Right cardiac atrium (tissue), 5 donors: ENCODE measurements at places on chromosomes 12 and 14. TPM values are rescaled to one million over a fixed set of nuclear protein-coding genes. Genes with fewer than 3 reads are reported as not detected.

The KRT85 gene
- total RNA-seq = not detected

DNA sequence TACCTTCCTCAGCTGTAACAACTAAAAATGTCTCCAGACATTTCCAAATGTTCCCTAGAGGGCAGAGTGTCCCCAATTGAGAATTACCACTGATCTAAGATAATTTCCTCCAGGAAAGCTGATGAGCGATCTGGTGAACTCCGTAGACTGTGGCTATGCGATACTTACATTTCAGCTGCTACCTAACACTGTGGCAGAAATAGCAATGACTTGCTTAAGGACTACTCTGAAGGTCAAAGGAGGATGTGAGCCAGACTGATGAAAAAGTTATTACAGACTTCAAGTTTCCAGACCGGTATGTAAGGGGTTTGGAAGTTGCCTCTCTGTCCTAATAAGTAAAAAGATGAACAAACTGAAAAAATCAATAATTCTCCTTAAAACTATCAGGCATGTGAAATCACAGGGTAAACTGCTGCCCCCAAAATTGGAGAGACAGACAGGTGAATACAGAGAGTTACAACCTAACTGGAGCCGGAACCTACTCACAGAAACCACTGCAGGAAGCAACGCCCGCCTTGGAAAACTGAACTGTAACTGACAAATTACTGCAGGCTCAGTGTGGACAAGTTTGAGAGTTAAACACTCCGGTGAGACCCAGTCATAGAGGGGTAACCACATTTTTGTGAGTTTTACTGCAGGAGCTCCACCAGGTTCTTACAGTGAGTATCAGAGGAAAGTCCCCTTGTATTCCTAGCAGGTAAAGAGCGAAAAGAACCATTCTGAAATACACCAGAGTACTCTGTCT lies 60.0 kb upstream of the PARP11 start:
- no peak for DNase-seq

DNA sequence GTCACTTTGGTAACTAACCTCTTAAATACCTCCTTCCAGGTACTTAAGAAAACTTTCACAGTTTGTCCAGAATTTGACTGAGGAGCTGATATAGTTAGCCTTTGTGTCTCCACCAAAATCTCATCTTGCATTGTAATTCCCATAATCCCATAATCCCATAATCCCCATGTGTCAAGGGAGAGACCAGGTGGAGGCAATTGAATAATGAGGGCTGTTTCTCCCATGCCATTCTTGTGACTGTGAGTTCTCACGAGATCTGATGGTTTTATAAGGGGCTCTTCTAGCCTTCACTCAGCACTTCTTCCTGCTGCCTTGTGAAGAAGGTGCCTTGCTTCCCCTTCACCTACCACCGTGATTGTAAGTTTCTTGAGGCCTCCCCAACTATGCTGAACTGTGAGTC lies 7.8 kb upstream of the NOVA1 start:
- DNase-seq = no peak

DNA sequence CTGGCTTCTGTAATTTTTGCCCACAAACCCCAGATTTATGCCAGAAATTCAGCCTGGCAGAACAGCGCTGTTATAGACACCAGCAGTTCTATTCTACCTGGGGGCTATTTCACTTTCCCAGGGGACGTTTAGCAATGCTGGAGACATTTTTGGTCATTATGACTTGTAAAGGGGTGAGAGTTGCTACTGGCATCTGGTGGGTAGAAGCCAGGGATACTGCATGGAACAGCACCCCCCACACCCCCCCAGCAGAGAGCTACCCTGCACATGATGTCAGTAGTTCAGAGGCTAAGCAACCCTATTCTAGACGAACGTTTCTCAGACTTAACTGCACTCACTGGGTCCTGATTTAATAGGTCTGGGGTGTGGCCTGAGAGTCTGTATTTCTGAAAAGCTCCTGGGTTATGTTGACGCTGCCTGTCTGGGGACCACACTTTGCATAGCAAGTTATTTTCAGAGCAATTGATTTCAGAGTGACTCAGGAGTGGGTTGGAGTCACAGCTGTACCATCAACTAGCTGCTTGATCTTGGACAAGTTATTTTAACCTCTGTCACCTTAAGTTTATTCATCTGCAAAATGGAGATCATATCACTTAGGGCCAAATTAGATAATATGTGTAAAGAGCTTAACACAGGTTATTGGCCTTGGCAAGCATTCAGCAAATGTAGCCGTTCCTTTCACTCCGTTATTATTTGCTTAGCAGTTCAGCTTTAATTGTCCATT lies 48.5 kb downstream of the CHST11 start:
- no peak for DNase-seq

DNA sequence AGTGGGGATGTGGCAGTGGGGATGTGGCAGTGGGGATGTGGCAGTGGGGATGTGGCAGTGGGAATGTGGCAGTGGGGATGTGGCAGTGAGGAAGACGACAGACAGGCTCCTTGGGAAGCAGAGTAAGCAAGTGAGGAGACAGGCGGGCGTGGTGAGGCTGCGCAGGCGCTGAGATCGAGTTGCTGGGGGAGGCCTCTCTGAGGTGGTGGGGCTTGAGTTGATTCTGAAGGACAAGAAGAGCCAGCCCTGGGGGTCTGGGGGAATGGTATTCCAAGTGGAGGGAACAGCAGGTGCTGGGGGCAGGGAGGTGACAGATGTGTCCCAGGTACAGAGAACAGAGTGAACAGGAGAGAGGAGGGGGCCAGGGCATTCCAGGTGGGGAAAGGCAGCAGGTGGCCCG lies 33.8 kb upstream of the TSPAN9 start:
- DNase-seq = no peak

- no peak for DNase-seq
These were observed 1322.3 kb upstream of the SEL1L start for GRCh38 chr14:82855912-82856391.

GRCh38 chr12:54945082-54945481 lies 39.5 kb downstream of the TESPA1 start:
- no peak for DNase-seq

- DNase-seq = no peak
These were observed 21.6 kb upstream of the BLTP3B start for GRCh38 chr12:100164153-100164704.

DNA sequence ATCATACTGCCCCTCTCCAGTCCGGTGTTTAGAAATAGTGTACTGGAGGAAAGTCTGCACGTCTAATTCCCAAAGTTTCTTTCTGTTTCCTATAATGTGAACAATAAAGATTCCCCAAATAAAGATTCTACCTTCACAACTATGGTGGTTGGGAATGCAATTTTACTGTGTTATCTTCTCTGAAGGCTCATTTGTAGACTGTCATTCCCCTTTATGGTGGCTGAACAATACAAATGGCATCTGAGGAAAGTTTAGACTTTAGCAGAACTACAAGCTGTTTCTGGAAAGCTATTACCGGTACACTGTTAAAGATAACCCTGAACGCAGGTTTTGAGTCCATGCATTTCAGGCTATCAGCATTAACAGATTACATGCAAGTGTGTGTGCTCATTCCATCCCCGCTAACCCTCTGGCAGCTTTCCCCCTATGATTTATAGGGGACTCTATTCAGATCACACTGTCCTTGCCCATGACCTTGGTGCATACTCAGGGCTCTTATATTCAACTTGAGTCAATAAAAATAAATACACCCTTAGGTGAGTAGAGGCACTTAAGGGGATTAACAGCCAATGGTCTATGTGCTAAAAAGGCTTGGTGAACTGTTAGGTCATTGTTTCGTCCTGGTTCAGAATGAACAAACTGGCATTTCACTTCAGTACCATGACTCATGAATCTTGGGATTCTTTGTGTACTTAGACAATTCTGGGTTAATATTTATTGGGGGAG lies 60.7 kb upstream of the PYGL start:
- no peak for DNase-seq

The TBX5 gene
- 195 TPM for total RNA-seq

- DNase-seq = no peak
These were observed 39.1 kb upstream of the PPFIA2 start for GRCh38 chr12:81798294-81798693.

The PGF gene
- 4.2 TPM for total RNA-seq

GRCh38 chr12:1518591-1519516 lies 75.5 kb downstream of the FBXL14 start:
- no peak for DNase-seq

- no peak for DNase-seq
These were observed 140.8 kb downstream of the ERC1 start for GRCh38 chr12:1131811-1132224.

DNA sequence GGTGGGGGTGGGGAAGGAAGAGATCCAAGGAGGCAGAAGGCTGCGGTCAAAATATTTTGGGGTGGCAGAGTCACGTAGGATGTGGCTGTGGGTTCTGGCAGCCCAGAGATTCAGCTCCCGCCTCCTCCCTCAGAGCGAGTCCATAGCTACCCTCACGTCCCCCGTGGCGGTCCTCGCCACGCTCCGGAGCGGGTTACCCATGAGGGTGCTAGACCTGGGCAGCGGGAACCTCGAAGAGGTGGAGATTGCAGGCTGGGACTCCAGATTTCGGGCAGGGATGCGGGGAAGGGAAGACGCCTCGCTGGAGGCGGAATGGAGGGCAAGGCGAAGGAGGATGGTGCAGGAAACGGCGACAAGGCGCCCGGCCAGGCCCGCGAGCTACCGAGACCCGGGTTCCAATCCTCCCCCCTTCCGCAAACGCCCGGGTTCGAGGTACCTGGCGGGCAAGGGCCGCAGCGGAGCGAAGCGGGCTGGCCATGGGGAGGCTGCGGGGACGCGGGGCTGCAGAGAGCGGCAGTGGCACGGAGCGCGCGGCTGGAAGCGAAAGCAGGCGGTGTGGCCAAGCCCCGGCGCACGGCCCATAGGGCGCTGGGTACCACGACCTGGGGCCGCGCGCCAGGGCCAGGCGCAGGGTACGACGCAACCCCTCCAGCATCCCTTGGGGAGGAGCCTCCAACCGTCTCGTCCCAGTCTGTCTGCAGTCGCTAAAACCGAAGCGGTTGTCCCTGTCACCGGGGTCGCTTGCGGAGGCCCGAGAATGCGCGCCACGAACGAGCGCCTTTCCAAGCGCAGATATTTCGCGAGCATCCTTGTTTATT lies 46.2 kb downstream of the BCAT1 start:
- DNase-seq = peak; percentile 60

GRCh38 chr14:54920052-54920451 lies 17.4 kb upstream of the GCH1 start:
- no peak for DNase-seq

DNA sequence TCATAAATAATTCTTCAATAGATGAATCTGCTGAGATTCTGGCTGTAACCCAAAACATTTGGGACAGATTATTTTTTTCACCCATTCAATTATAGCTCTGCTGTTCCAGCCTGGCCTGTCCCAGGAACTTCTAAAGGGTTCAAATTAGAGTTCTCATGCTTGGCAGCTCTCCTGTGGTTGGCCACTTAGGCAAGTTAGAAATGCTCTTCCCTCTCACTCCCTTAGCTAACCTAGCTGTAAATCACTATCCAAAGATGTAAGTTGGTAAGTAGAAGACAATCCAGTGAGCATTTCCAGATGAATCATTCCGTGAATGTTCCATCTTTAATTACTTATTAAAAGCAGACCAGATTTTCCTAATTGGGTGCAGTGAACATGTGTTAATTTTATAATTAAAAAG lies 760.4 kb upstream of the TBX3 start:
- no peak for DNase-seq

The LRRC43 gene
- total RNA-seq = 1.6 TPM

GRCh38 chr14:50388256-50388931 lies 8.3 kb downstream of the CDKL1 start:
- DNase-seq = no peak

The IFNG-AS1 gene
- 0.93 TPM for total RNA-seq

The CCDC197 gene
- not detected for total RNA-seq

- no peak for DNase-seq
These were observed 142.9 kb upstream of the TMPO start for GRCh38 chr12:98372340-98373024.

The SYT10 gene
- 0.08 TPM for total RNA-seq

GRCh38 chr14:105258846-105259245 lies 10.5 kb downstream of the BTBD6 start:
- no peak for DNase-seq

GRCh38 chr12:107607464-107608392 lies 77.9 kb upstream of the PWP1 start:
- peak; percentile 83 for DNase-seq

DNA sequence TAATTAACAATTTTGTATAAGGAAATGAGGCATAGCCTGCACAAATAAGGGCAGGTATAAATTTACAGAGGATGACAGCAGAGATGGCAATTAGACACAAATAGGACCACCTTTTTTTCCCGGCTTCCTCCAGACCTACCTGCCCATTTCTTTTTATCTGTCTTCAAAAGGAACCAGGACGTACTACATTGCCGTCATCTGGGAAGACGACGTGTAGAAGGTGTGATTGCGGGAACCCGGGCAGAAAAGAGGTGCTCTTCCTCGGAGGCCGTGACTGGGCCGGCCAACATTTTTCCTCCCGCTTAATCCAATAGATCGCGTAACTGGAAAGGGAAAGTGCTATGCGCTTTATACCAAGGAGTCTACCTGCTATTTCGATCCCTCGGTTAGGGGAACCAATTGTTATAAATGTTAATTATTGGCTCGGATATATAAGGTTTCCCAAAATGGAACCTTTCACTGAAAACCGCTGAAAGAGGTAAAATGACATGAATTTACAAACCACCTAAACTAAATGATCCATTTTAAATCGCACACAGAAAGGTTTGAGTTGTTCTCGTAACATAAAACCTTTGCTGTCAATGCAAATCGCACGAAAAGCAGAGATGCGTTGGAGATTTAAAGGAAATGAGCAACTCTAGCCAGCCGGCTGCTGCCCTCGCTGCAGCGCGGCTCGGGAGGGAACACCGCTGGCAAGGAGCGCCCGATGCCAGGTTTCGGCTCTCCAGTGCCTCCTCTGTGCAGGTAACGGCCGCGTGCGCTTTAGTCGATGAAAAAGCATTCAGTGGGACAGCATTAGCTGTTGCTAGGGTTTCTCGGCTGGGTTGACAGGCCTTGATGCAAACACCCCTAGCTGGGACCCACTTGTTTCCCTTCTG lies 2.8 kb upstream of the SIX1 start:
- DNase-seq = no peak

The C14orf132 gene
- total RNA-seq = 4.9 TPM

DNA sequence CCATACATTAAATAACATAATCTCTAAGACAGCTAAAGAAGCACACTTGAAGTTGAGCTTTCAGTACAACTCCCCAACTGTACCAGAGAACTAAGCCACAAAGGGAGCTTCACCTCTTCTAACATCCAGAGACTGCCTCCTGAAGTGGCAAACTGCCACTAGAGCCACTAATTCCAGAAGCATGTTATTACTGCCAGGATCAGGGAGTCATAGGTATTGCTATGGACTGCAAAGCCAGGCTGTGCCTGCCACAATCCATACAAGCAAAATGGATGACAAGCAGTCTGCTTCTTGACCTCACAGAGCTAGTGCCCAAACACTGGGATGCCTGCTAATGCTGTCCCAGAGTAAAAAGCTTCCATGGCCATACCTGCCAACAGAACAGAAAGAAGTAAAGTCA lies 160.1 kb downstream of the STXBP6 start:
- DNase-seq = no peak

DNA sequence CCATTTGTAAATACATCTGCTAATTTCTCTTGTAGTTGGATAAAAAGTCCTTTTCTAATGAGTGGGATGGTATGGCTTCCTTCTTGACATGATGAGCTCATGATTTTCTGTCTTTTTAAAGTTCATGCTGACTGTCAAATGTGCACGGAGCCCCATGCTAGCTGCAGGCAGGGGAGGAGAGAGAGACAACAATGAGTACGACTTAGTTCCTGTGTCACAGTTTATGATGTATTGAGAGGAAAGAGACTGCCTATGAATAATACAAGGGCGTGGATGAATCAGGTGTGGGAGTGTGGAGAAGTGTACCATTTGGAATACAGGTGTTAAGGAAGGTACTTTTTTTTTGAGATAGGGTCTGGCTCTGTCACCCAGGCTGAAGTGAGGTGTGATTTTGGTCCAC lies 10.7 kb upstream of the TBC1D30 start:
- no peak for DNase-seq
